ENCODE measurements at places on chromosomes 2 and 18.

- no peak for DNase-seq
Observed at GRCh38 chr2:192328297-192328696, 133.6 kb upstream of the TMEFF2 start.

- DNase-seq, result no peak
Observed at GRCh38 chr2:115779085-115779632, 1336.7 kb downstream of the DPP10 start.

DNA sequence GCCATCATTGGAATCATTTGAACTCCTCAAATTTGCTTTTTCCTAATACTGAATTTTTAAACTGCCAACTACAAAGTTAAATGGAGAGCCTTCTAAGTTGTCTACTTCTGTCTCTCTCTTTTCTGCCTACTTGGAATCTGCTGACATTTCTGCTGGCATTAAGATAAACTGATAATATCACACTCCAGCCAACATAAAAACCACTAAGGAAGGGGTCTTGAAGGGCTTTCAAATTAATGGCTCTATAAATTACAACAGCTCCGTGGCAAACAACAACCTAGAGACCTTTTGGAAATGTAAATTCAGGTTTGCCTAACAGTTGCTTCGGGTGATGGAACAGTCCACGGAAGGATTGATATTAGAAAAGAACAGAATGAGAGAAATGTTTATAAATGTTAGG is 12.1 kb downstream of the ALPP start:
- DNase-seq, result no peak

DNA sequence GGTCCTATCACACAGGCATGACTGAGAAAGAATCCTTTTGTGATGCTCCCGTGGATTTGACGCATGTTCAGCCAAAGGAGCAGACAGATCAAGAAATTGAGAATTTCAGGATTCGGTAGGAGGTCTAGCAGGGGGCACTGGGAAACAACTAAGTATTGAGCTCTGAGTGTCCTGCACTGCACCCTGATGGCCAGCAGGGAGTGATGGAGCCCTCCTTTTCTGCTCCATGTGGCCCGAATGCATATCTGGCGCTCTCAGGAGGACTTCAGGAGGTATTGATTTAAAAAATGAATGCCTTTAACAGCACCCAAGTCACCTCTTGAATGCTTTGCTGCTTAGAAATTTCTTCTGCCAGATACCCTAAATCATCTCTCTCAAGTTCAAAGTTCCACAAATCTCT is 58.0 kb downstream of the ZNF519 start:
- DNase-seq, result peak; percentile 12

GRCh38 chr2:12074126-12074844 is 327.9 kb downstream of the LPIN1 start:
- peak; percentile 15 for DNase-seq

- DNase-seq, result no peak
Observed at GRCh38 chr2:147636238-147636882, 208.5 kb upstream of the ACVR2A start.

GRCh38 chr2:26302846-26303245 is 43.1 kb upstream of the SELENOI start:
- DNase-seq, result no peak
